Jurkat, Clone E6-1 (cell line): ENCODE measurements at places on chromosomes 11 and 22.

GRCh38 chr22:44050766-44051355 is 26.8 kb downstream of the PARVB start:
- no peak for DNase-seq

GRCh38 chr11:100706179-100706578 is 19.1 kb downstream of the ARHGAP42 start:
- DNase-seq: no peak

DNA sequence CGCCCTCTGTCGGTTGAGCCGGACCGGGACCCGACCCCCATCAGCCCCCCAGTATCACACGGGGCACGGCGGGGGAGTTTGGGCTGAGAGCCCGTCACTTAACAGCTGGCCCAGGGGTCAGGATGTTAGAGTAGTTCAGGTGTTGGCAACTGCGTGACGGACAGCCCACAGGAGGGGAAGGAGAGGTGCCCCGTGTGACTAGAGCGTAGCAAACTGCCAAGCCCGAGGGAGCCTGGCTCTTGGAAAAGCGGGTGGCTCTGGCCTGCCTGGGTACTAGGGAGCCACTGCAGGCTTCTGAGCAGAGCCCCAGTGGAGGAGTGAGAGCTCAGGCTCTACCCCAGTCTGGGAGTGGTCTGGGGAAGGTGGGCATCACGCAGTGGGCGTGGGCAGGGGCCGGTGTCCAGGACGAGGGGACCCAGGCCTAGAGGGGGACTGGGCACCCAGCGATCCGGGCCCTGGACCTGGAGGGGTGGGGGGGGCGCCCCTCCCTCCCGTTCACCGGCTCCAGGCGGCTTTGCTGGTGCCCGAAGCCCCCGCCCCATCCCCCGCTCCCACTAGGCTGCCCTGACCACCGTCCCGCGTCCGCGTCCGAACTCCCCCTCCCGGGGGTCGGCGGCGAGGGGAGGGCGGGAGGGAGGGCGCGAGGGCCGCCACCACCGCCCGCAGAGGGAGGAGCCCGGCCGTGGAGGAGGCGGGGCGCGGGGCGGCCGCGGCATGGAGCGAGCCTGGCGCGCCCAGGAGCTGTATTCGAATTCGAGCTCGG is 24.4 kb downstream of the SHANK3 start:
- DNase-seq: no peak

DNA sequence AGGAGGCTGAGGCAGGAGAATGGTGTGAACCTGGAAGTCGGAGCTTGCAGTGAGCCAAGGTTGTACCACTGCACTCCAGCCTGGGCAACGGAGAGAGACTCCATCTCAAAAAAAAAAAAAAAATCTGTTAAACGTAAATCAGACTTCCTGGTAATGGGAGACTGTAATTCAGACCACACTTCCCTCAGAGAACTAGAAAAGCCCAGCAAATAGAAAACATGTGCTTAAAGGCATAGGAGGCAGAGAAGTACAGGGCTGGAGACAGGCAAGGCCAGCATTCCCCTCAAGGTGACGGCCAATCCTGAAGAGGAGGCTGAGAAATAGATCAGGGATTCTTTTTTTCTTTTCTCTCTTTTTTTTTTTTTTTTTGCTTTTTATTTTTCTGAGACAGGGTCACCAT is 8.2 kb downstream of the GGT5 start:
- no peak for DNase-seq

GRCh38 chr11:1729692-1730011 is 20.7 kb downstream of the IFITM10 start:
- DNase-seq: no peak

DNA sequence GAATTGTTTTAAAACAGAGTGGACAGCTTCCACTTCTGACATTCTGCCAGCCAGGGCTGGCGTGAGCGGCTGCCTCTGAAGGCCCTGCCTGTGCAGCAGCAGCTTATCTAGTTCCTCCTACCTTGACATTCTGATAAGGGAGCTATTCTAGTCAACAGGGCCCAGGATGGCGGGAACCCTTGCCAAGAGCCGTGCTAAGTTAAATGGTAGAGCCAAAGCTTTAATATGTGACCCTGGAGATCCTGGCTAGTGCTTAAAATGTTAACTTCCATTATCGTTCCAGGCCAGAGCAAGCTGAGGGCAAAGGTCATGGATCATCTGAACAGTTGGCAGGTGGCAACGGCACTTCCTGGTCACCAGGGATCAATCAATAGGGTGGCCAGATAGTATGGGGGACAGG is 3.5 kb downstream of the KCNJ5 start:
- no peak for DNase-seq
